Left lung (tissue), 14 donors: ENCODE measurements at places on chromosomes 11 and 22. TPM values are rescaled to one million over a fixed set of nuclear protein-coding genes. Genes with fewer than 3 reads are reported as not detected.

The MS4A4A gene
- total RNA-seq, result 93.6 TPM

GRCh38 chr11:67364169-67364568 is 9.2 kb downstream of the CLCF1 start:
- no peak for DNase-seq

DNA sequence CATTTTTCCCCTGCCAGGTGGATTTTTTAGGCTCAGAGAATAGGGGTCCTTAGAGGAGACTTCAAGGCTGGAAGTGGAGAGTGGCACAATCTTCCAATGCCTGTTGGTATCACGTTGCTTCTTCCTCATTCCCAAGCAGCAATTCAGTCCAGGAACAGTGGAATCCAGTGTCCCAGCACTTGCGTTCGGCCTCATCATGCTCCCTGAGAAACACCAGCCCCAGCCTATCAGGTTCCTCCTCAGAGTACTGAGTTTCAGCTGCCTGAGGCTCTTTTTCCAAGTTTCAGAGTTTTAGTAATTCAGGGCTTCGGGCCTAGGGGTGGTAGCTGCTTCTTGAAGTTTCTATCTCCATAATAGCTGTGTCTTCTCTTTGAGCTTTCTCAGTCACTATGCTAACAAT is 31.9 kb upstream of the NRGN start:
- no peak for DNase-seq

The YDJC gene
- total RNA-seq, result 13.1 TPM

The GAL gene
- total RNA-seq, result 1.4 TPM

GRCh38 chr11:1234054-1234720 is 11.3 kb downstream of the MUC5B start:
- peak; percentile 61 for DNase-seq

- peak; percentile 90 for DNase-seq
Observed at GRCh38 chr22:39239561-39240423, 5.0 kb downstream of the PDGFB start.
